Activated T-helper 2 cell treated with anti-CD3 and anti-CD28 coated beads, Interferon-gamma antibody, Interleukin-2, Interleukin-4, amounts not matched to agents 10 μg/mL and 5 μg/mL and 100 μg/mL, durations not matched to agents 14 hours and 24 hours and 36 hours (primary cell): ENCODE measurements at places on chromosomes 7 and 10. TPM values are rescaled to one million over a fixed set of nuclear protein-coding genes. Genes with fewer than 3 reads are reported as not detected.
A peak's percentile ranks its signal among the peaks of the same experiment; 100 is the strongest.

- DNase-seq = no peak
Measured at GRCh38 chr10:125775491-125776106, at the start of gene MMP21. TSS of gene MMP21 (minus strand) at chr10:125775821. CDS start at chr10:125775821, 0 bp downstream.

- DNase-seq = no peak
Measured at GRCh38 chr7:80154656-80155333, 20.2 kb downstream of the GNAI1 start.

GRCh38 chr10:71975871-71976725, 11.9 kb downstream of the CHST3 start:
- no peak for DNase-seq

Gene TRDMT1
- 3.2 and 4.2 TPM in 2 replicates for total RNA-seq

GRCh38 chr10:100510533-100511308, 8.9 kb downstream of the SEC31B start:
- peak; percentile 77 for DNase-seq

GRCh38 chr7:117675497-117676435, 195.9 kb downstream of the CFTR start:
- DNase-seq = no peak

GRCh38 chr7:148711191-148712102, 12.7 kb downstream of the CUL1 start:
- no peak for DNase-seq

GRCh38 chr10:6423004-6423403, 157.1 kb downstream of the PRKCQ start:
- no peak for DNase-seq

DNA sequence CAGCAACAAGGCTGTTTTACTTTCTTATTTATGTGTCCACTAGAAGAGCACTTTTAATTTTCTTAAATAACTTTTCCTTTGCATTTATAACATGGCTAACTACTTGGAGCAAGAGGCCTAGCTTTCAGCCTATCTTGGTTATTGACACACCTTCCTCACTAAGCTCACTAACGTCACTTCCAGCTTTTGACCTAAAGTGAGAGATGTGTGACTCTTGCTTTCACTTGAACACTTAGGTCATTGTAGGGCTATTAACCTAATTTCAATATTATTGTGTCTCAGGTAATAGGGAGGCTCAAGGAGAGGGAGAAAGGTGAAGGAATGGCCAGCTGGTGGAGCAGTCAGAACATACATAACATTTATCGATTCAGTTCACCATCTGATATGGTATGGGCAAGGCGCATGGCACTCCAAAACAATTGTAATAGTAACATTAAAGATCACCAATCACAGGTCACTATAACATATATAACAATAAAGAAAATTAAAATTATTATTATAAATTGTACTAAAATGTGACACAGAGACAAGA, 95.0 kb upstream of the FAM20C start:
- no peak for DNase-seq

Gene ASZ1
- total RNA-seq = not detected in 2 replicates

Gene UMAD1
- 16.0 and 18.9 TPM in 2 replicates for total RNA-seq

Gene KAT6B
- 24.2 and 26.6 TPM in 2 replicates for total RNA-seq

Gene CYP3A5
- not detected in 2 replicates for total RNA-seq

GRCh38 chr10:102580230-102580629, 64.0 kb upstream of the TRIM8 start:
- DNase-seq = no peak

Gene ADRA2A
- total RNA-seq = not detected in 2 replicates

DNA sequence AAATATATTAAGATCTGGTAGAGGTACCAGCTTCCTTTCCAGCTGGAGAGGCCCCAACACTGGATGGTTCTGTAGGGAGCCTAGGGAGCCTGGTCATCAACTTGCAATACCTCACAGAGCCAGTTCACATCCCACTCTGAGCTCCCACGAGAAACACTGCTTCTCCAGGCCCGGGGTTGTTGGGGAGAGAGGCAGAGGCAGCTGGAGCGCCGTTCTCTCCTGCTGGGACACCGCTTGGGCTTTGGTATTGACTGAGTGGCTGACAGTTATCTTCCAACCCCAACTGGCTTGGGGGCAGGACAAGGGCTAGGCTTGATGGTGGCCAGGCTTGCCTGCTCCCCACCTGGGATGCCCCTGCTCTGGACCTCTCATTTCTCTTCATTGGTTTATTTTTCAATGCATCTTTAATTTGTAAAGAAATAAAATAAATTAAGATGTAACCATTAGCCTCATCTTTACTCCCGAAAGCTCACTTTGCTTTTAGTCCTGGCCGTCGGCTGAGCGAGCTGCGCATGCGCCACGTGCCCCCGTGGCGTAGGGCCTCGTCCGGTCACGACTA, 10.0 kb upstream of the CHCHD1 start:
- DNase-seq = peak; percentile 17

- no peak for DNase-seq
Measured at GRCh38 chr10:18219146-18219545, 78.9 kb downstream of the CACNB2 start.

Gene RTKN2
- total RNA-seq = 2.8 and 2.9 TPM in 2 replicates

- no peak for DNase-seq
Measured at GRCh38 chr7:151773797-151774196, 103.1 kb downstream of the PRKAG2 start.

Gene TRIL
- total RNA-seq = not detected in 2 replicates

Gene AKR1C4
- total RNA-seq = not detected in 2 replicates
